ENCODE measurements at places on chromosomes 7 and 10.

GRCh38 chr10:79179164-79179956, 110.6 kb downstream of the ZMIZ1 start:
- DNase-seq, result no peak

DNA sequence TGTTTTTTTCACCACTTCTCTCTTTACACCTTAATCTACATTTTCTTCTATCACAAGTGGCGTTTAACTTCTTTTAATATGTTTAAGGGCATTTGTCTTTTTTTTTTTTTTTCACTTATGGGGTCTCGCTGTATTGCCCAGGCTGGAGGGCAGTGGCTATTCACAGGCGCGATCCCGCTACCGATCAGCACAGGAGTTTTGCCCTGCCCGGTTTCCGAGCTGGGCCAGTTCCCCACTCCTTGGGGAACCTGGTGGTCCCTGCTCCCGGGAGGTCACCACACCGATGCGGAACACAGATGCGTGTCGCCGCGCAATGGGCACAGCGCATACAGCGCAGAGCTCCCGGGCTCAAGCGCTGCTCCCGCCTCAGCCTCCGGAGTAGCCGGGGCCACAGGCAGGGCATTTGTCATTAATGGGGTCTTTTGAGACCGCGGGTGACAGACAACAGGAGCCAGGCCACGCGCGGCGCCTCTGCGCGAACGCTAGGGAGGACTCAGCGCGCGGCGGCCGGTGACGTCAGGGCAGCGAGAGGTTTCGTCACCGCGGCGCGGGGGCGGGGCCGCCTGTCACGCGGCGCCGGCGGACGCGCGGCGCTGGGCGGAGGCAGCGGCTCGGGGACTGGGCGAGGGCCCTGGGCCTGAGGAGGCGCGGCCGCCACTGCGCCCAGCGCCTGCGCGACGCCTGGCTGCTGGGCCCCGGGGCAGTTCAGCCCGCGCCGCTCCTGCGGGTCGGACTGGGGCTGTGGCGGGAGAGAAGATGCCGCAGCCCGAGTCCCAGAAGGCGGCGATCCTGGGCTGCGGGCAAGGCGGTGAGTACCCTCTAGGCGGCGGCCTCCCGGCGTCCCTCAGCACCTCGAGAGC, at the start of gene GALNT11:
Gene GALNT11 (plus strand): TSS at position 598 of the 860 bp plus-strand sequence. CDS start 68,554 bp downstream, outside the sequence.
- peak; percentile 95 for DNase-seq

DNA sequence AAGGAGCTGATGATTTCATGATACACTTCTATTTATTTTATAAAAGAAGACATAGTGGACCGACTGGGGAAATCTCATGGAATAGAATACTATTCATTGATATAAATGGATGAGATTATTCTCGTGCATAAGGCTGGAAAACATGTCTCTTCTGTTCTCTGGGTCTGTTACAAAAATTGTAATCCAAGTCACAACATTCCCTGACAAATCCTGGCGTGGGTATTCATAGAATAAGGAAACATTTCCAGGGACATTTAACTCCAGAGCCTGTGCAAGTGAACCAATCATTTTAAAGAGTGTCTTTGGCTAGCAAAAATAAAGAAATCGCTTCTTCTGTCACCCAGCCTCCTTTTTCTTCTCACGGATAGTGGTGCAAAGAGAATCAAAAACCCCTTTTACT, 1148.5 kb upstream of the AUTS2 start:
- no peak for DNase-seq

- no peak for DNase-seq
Observed at GRCh38 chr10:112585126-112585525, 138.1 kb downstream of the VTI1A start.

GRCh38 chr10:117501460-117502035, 41.0 kb upstream of the EMX2 start:
- no peak for DNase-seq

DNA sequence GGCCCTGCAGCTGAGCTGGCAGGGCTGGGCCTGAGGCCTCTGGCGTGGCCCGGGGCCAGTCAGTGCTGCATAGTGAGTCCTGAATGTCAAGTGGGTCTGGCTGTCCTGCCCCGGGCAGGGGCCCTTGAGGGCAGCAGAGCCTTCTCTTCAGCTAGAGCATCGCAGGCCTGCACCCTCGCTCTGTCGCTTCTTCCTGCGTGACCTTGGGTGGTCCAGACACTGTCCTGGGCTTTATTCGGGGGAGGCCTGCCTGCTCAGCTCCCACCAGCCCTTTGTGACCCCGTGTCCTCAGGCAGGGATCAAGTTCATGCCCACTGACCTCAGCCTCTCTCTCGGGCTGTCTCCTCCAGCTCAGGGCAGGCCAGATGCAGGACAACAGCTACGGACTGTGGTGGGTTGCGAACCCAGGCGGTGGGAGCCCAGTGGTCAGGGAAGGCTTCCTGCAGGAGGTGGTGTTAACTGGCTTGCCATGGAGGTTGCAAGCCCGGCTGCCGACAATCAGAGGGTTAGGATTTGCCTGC, 3.4 kb downstream of the TTYH3 start:
- DNase-seq, result no peak

- DNase-seq, result no peak
Observed at GRCh38 chr10:27618036-27618615, 114.0 kb downstream of the RAB18 start.

- DNase-seq, result no peak
Observed at GRCh38 chr7:45143616-45144015, 14.0 kb upstream of the RAMP3 start.

GRCh38 chr10:103859161-103860086, 4.0 kb upstream of the SH3PXD2A start:
- peak; percentile 70 for DNase-seq

- DNase-seq, result no peak
Observed at GRCh38 chr10:6514844-6515780, 65.0 kb downstream of the PRKCQ start.

GRCh38 chr10:71058308-71058707, 154.1 kb upstream of the UNC5B start:
- no peak for DNase-seq

DNA sequence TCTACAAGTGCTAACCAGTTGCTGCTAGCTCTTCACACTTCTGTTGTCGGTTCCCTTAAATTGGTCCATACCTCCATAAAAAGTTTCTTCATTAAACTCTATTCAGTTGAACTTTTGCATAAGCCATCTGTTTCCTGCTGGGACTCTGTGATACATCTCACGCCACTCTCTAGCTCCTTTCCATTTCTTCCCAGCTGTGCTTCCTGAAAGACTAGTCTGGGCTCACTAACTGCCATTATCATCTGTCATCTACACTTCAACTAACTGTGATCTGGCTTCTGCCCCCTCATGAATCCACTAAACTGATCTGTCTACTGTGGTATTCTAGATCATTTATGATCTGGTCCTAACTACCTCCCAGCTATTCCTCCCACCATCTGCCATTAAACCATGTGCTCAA, 78.3 kb downstream of the ELAPOR2 start:
- no peak for DNase-seq

GRCh38 chr7:69790977-69791724, 192.9 kb downstream of the AUTS2 start:
- DNase-seq, result no peak

- DNase-seq, result no peak
Observed at GRCh38 chr7:66896441-66896840, 24.6 kb upstream of the TMEM248 start.

GRCh38 chr7:151317936-151318335, 23.7 kb upstream of the NUB1 start:
- DNase-seq, result peak; percentile 12

GRCh38 chr7:7185371-7185989, 3.1 kb downstream of the C1GALT1 start:
- no peak for DNase-seq

DNA sequence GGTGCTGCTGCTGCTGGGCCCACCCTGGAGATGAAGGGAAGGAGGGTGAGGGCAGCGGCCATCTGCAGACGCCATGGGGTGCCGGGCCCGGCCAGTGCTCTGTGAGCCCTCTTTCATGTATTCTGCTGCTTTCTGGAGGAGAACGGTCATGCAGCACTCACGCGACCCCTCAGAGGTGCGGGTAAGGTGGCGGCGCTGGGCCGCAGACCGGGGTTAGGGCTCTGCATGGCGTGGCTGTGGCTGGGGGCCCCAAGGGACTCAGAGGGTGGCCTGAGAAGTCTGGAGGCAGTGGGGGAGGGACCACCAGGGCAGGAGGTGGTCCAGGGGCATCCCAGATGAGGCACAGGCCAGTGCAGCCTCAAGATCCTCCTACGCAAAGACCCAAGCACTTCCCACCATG, 275.5 kb downstream of the ELFN1 start:
- no peak for DNase-seq

DNA sequence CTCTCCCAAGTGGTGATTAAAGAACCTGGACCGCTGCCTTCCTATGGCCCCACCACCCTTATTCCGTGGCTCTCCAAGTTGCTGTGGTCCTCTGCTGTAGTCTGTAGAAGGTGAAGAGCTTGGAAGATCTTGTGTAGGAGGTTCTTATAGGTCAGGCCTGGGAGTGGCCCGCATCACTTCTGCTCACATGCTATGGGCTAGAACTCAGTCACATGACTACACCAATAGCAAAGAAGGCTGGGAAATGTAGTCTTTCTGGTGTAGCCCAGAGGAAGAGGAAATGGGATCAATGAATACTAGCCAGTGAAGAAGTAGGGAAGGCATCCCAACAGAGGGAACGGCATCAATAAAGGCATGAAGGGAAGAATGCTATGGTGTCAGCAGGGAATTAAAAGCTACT, 41.3 kb upstream of the AOAH start:
- no peak for DNase-seq

- DNase-seq, result no peak
Observed at GRCh38 chr10:49090189-49090575, 25.1 kb downstream of the VSTM4 start.

DNA sequence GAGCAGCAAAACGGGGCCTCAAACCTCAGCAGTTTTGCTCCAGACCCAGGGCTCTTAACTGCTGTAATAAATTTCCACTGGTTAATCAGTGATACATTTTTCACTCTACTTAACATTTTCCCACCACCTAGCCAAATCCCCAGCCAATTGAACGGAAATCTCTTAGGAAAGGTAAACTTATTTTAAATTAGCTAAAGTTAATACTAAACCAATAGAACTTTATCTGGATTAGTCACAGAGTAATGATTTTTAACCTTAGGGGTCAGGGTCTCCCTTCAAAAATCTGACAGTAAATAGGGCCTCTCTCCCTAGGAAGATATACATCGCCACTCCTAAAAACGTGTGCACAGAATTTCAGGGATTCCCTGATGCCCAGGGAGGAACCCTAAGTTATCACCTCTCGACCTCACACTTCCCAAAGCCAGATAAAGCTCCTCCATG, 87.4 kb upstream of the KMT2E start:
- no peak for DNase-seq

DNA sequence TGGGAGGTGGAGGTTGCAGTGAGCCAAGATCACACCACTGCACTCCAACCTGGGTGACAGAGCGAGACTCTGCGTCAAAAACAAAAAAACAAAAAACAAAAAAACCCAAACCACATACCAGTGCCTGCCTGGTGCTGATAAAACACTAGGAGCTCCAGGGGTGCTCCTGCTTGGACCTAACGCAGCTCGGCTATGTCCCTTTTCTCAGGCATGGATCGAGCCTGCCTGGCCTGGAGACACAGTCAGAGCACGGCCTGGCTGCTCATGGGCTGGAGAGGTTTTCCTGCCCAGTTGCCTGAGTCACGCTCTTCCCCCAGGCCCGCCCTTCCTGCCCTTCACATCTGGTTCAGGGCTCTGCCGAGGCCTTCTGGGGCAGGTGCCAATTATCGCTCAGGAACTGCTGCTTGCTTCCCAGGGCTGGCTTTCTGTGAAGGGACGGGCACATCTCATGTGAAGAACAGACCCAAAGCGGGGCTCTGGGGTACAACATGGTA, 12.6 kb upstream of the NPFFR1 start:
- no peak for DNase-seq

GRCh38 chr10:98323221-98324164, 55.5 kb upstream of the LOXL4 start:
- DNase-seq, result no peak

- peak; percentile 68 for DNase-seq
Observed at GRCh38 chr10:132185601-132186487, 904 bp upstream of the DPYSL4 start.

- no peak for DNase-seq
Observed at GRCh38 chr7:101598422-101598985, 30.6 kb downstream of the MYL10 start.

DNA sequence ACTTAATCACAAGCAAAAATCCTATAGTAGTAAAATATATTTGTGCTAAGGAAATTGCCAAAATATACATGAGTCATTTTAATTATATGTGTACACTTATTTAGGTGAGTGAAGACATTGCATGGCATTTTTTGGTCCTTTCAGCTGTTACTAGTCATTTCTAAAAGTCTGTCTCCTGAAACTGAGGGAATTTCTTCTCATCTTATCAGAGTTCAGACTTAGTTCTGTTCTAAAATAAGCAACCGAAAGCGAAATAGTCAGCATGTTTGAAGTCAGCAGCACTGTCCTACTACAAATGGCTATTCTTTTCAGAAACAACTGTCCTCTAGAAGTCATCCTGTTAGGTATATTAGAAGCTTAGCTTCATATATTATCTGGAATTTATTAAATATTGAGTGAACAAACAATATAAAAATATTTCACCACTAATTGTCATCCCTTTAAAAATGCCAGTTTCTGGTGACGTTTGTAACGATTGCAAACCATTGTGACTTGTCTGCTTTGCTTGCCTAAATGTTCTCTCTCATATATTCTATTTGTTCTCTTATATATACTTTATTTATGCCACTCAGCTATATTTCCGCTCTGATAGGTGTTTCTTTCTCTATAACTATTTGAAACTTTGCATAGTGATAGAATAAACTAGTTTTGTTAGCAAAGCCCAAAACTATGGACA, 227.4 kb upstream of the KAT6B start:
- DNase-seq, result no peak

DNA sequence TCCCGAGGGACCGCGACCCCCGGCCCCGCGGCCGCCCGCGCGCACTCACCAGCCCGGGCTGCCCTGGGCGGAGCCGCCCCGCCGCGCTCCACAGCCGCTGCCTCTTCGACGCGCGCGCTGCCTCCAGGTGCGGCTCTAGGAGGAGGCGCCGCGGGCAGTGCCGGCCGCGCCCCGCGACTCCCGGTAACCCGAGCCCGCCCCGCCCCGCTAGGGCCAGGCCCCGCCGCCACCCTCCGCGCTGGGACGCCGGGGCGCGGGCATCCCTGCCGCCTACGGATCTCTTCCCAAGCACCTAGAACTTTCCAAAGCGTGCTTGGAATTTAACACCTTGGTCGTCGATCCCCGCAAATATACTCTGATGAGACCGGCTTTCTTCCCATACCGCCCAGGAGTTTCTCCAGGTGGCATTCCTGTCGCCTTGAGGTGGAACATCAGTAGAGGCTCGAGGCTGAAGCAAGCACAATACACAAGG, at the start of gene SLC26A5:
Gene SLC26A5 (minus strand): TSS at position 159 of the 472 bp plus-strand sequence. CDS start 24,693 bp downstream, outside the sequence.
- peak; percentile 62 for DNase-seq

- no peak for DNase-seq
Observed at GRCh38 chr7:119010635-119011034, 786.1 kb downstream of the ANKRD7 start.

Data from activated CD8-positive, alpha-beta memory T cell treated with anti-CD3 and anti-CD28 coated beads, Interleukin-2, amount 50 U/mL, for 48 hours (primary cell).